ENCODE measurements at places on chromosomes 1 and 21.
A peak's percentile ranks its signal among the peaks of the same experiment; 100 is the strongest.

DNA sequence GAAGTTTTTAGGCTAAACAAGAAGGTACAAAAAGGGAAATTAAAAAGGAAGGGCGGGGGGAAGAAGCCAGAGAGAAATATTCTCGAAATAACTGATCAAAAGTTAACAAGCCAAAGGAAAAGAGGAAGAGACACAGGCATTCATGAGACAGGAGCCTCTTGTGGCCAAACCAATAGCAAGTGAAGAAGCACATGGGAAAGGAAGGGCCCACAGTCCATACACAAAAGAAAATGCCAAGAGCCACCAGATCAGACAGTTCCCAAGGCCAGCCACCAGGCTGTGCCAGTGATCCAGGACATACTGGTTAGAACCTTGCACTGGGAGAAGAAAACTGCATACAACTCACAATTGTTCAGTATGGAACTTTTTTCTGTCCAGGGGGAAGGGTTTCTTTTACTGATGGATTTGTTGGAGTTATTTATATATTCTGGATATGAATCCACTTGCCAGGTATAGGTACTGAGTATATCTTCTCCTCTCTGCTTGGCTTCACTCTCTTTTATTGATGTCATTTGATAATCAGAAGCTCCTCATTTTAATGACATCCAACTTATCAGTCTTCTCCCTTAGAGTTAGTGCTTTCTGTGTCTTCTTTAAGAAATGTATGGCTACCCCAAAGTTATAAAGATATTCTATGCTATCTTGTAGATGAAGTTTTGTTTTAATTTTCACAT is 76.8 kb downstream of the CD46 start:
- DNase-seq: peak; percentile 78

GRCh38 chr1:183063349-183063748 is 40.1 kb downstream of the LAMC1 start:
- DNase-seq: no peak

- no peak for DNase-seq
Measured at GRCh38 chr1:182972829-182973228, 19.9 kb upstream of the SHCBP1L start.

DNA sequence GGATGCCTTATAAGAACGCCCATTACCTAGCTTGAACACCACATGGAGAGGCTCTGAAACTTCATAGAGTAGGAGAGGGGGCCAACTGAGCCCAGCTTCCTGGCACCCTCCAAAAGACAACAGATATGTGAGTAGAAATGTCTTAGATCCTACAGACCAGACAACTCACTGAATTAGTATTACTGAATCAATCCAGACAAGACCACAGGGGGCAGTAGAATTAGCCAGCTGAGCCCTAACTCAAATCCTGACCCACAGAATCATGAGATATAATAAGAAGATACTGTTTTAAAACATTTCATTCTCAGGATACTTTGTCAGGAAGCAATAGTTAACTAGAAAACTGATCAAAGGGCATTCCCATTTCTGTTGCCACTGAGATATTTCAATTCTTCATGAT is 45.8 kb upstream of the C1orf21 start:
- no peak for DNase-seq

- no peak for DNase-seq
Measured at GRCh38 chr21:35451276-35451675, 402.2 kb upstream of the RUNX1 start.

DNA sequence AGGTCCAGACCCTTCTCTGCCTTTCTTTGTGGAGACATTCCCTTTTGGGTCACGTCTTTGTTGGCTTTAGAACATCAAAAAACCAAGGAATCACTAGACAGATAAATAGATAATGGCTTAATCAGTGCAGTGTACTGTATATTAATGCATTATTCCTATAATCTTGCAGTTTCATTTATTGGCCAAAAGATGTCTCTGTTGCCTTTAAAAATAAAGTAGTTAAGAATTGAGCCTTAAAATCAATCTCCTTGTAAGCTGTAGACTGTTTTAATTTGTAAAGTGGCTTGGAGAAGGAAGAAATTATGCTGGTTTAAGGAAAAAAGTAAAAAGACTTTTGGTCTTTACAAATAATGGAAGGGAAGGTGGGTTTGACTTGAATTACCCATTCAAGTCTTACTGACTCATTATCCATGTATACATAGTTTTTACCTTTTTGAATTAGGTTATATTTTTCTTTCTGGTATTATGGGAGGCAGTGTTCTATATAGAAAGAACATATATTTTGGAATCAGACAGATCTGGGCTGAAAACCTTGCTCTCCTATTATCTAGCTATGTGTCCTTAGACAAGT is 84.6 kb downstream of the VPS13D start:
- DNase-seq: no peak

DNA sequence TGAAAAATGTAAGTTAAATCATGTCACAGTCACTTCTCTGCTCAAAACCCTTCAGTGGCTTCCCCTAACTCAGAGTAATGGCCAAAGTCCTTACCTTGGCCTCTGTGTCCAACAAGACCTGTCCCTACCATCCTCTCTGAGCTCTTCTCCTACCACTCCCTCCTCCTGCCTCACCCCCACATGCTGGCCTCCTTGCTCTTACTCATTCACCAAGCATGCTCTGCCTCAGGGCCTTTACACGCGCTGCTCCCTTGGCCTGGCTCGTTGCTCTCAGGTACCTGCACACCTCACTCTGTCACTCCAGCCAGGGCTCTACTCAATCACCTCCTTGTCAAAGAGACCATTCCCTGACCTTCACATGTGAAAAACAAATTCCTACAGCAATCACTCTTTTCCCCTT is 54.2 kb downstream of the SEC16B start:
- DNase-seq: no peak

DNA sequence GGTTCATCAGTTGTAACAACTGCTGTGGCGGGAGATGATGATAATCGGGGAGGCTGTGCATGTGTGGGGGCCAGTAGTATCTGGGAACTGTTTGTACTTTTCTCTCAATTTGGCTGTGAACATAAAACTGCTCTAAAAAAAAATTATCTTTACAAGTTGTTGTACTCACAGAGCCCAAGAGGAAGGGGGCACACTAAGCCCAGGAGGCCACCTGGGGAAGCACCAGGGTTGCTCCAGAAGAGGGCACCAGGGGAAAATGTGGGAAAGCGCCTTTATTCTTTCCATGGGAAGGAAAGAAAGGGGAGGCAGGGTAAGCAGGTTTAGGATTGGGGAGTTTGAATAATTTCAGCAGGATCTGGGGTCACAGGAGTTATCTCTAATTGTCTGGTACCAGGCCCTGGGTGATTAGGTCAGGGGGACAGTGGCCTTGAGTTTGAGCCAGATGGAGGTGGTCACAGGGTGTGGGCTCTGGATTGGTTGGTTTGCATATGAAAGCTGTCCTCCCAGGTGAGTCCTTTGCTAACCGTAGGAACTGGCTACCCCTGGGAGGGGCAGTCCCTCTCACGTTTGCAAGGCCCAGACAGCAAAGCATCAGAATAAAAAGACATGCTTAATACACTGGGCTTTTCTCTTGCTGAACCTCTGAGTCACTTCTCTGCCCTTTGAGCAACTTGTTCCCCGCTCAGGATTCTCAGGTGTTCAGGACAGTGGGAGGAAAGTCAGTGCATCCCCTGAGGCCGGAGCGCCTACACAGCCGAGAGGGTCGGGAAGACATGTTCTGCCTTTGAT is 11.2 kb downstream of the MYOC start:
- DNase-seq: no peak

GRCh38 chr21:16597753-16598152 is 868.0 kb downstream of the USP25 start:
- no peak for DNase-seq

DNA sequence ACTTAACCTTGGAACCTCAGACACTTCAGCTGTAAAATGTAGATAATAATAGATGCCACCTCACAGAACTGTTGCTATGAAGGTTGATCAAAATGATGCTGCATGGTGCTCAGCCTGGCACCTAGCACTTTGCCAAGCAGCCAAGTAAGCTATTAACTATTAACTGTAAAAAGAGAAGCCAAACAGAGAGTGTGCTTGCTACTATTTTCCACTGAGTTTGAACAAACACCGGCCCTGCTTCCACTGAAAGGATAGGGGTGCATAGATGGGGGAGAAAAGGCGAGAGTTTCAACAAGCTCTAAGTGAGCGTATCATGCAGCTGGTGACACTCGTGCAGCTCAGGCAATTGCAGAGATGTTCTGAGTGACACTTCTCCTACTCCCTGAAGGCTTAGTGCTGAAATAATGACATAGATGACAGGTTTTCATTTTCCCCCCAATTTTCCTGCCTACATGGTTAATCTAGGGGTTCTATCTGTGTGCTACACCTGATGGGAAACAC is 78.2 kb downstream of the GPR88 start:
- DNase-seq: no peak

DNA sequence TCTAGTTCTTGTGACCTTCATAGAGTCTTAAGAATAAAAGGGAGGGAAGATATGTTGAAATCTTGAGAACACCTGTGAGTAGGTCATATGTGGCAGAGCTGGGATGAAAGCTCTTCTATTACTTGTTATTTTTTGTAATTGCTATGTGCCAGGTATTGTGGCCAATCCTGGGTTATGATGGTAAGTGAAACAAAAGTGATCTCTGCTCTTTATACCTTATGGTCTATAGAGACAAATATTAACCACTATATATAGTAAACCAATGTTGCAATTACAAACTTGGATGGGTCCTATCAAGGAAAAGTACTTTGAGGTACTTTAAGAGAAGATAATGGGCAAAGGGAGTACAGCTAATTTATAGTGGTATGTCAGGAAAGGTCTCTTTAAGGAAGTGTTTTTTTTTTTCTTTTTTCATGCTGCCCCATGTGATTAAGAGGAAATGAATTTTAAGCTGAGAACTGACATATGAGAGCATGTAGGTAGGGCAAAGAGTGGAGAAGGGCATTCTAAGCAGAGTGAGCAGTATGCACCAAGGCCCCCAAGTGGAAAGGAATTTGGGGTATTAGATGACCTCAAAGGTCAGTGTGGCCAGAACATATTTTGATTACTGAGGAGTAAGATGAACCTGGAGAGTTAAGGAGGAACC is 43.3 kb downstream of the POU2F1 start:
- peak; percentile 2 for DNase-seq
